ENCODE measurements at places on chromosomes 4 and X. TPM values are rescaled to one million over a fixed set of nuclear protein-coding genes. Genes with fewer than 3 reads are reported as not detected.
A peak's percentile ranks its signal among the peaks of the same experiment; 100 is the strongest.

Gene SYTL5
- 3.5 TPM for total RNA-seq

Gene SULT1B1
- total RNA-seq = not detected

- H3K27ac ChIP-seq = no peak overlapping the region
- no peaks in the 10 kb centered on the region for H3K4me1 ChIP-seq
- peaks cover 6% of the 10 kb centered on the region for H3K36me3 ChIP-seq
- DNase-seq = no peak
These were observed 35.6 kb downstream of the INTS6L start for GRCh38 chrX:135556055-135556454.

- no peaks in the 10 kb centered on the region for H3K27me3 ChIP-seq
- DNase-seq = no peak
- no peak overlapping the region for H3K27ac ChIP-seq
- no peaks in the 10 kb centered on the region for H3K36me3 ChIP-seq
- no peak overlapping the region for H3K4me3 ChIP-seq
These were observed 87.4 kb downstream of the KIT start for GRCh38 chr4:54745031-54745770.

Gene DCAF8L2
- total RNA-seq = not detected

GRCh38 chr4:139746431-139747171 is 81.0 kb downstream of the MGST2 start:
- H3K4me1 ChIP-seq = peaks cover 68% of the 10 kb centered on the region
- no peaks in the 10 kb centered on the region for H3K27me3 ChIP-seq
- H3K27ac ChIP-seq = peak overlapping the region; percentile 54
- no peak overlapping the region for H3K4me3 ChIP-seq
- DNase-seq = peak; percentile 59

All from cardiac muscle cell (in vitro differentiated cells and primary cell).